ENCODE measurements at places on chromosomes 5 and 9.

DNA sequence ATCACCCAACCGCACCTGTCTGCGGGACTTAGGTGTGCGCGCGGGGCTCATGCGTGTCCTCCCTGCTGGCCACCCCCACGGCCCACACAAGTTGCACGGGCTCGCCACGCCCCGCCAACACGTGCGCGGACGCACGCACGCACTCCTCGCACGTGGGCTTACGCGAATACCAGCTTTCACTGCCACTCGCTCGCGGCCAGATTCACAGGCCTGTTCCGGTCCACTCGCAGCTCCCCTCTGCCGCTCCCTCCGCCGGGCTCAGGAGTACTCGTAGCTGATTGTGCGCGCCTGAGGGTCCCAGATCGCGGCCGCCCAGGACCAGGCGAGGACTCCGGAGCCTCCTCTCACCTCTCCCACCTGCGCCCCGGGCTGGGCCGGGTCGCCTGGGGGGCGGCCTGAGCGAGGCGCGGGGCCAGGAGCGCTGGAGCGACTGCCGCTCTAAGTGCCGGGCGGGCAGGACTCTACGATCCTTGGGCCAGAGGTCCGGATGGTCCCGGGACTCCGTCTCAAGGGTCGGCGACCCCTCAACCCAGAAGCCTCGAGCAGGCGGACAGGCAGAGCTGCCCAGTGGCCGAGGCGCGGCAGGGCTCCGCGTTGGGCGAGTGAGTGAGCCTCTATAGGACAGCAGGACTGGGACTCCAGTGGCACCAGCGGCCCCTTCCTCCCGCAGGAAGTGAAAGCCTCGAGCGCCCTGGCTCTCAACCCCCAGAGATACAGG, 3.4 kb downstream of the PCDHGC5 start:
- no peak for DNase-seq

- DNase-seq = no peak
Observed at GRCh38 chr9:138083873-138084272, 206.3 kb downstream of the CACNA1B start.

DNA sequence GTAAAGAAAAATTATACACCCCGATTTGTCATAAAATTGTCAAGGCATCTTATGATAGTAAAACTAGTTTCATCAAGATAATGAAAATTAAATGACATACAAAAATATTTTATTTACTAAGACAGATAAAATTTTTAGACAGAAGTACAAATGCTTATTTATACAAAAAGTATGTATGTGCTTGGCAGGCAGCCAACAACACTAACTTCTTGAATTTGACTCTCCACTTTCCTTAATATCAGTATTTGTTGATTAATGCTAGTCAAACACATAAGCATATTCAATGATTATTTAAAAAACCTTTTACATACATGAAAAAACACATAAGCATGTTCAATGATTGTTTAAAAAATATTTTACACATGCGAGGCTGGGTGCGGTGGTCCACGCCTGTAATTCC, 1079.9 kb upstream of the CDH6 start:
- DNase-seq = no peak

DNA sequence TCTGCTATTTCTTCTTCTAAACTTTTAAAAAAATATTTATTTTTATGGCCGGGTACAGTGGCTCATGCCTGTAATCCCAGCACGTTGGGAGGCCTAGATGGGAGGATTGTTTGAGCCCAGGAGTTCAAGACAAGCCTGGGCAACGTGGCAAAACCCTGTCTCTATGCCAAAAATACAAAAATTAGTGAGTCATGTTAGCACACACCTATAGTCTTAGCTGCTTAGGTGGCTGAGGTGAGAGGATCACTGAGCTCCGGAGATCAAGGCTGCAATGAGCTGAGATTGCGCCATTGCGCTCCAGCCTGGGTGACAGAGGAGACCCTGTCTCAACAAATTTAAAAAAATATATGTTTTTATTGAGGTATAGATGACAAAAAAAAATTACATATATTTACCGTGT, 5.6 kb downstream of the AP3S1 start:
- DNase-seq = no peak

DNA sequence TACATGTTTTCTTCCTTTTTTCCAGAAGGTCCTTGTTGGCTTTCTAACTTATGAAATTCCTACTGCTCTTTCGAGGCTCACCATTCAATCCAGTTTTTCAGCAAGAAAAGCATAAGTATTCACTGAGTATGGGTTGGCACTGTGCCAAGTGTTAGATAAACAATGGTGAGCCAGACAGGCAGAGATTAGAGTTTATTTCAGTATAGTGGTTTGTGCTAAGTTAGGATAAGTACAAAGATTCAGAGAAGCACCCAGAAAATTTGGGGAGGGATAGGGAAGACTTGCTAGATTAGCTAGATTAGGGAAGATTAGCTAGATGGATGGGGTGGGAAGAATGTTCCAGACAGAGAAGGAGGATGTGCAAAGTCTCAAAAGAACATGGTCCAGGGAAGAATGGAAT, 122.9 kb downstream of the OXCT1 start:
- DNase-seq = no peak

Measured in GF-D8 (cell line).